ENCODE measurements at places on chromosomes 12 and 14.

DNA sequence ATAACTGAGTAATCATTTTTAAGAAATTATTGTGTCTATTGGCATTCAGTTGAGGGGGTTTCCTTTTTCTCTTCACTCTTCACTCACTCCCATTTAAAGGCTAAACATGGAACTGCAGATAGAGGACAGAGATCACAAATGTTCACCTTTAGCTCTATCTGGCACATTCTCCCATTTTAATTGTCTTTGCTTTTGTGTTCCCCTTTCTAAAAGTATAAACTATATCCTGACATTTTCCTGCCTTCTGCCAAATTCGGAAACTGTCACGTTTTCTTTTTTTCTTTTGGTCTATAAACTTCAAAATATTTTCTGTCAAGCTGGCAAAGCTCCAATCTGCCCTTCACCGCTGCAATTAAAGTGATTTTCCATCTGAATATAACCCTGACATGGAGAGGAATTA, 219.8 kb upstream of the CDKN3 start:
- no peak for DNase-seq

GRCh38 chr14:52314595-52315354, 663 bp downstream of the PTGER2 start:
- no peak for DNase-seq

- DNase-seq: peak; percentile 84
These were observed 181.7 kb downstream of the NPAS3 start for GRCh38 chr14:33120341-33120740.

- DNase-seq: peak; percentile 2
These were observed 25.1 kb downstream of the TESPA1 start for GRCh38 chr12:54959291-54960018.

Data from fibroblast of skin of right biceps (primary cell).